CD4-positive, alpha-beta memory T cell (primary cell): ENCODE measurements at places on chromosomes 16 and 17. TPM values are rescaled to one million over a fixed set of nuclear protein-coding genes. Genes with fewer than 3 reads are reported as not detected.
A peak's percentile ranks its signal among the peaks of the same experiment; 100 is the strongest.

DNA sequence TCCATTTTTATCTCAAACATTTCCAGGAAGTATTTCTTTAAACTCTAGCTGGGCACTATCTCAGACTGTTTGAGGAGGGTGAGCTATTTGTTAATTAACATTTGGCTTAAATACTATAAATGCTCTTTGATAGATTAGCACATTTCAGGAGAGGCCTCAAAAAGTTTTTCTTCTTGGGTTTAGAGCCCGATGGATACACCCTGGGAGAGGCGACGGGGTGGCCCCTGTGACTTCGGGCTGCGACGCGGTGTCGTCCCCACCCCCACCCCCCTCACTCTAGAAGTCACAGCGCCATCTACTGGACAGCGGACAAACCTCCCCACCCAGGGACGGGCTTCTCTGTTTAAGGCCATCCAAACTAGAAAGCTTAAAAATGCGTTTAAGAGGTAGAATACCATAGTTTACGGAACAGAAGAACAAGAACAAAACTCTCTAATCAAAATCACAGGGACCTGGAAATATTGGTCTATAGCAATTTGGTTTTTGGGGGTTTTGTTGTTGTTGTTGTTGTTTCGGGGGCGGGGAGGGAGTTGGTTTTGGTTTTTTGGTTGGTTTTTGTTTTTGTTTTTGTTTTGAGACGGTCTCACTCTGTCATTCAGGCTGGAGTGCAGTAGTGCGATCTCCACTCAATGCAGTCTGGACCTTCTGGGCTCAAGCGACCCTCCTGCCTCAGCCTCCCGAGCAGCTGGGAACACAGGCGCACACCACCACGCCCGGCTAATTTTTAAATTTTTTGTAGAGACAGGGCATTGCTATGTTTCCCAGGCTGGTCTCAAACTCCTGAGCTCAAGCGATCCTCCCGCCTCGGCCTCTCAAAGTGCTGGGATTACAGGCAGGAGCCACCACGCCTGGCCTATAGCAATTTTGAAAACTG lies 254.4 kb downstream of the C16orf95 start:
- no peak overlapping the region for H3K27ac ChIP-seq
- H3K27me3 ChIP-seq: peaks cover 4% of the 10 kb centered on the region
- H3K36me3 ChIP-seq: no peaks in the 10 kb centered on the region
- no peak overlapping the region for H3K4me3 ChIP-seq
- peak; percentile 7 for DNase-seq
- no peaks in the 10 kb centered on the region for H3K4me1 ChIP-seq

DNA sequence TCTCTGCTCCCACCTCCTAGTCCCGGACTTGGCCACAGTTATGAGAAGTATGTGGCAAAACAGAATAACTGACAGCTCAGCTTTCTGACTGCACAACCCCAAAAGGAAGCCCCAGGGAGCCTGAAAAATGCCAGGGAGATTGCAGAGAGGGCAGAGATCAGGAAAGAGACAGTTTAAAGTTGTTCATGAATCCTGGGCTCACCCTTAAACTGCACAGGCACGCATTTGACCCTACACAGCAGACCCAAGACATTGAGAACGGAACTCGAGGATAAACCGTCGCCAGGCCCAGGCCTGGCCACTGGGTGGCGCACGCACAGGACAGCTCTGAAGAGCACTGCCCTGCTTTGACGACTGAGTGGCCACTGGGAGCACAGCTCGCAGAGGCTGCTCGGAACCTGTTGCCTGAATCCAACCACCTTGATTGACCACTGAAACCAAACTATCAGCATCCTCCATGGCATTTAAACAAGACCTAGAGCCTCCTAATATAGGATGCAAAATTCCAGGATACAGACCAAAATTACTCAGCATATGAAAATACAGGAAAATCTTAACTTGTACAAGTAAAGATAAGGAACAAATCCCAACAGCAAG lies 114.0 kb downstream of the C16orf95 start:
- no peaks in the 10 kb centered on the region for H3K36me3 ChIP-seq
- no peak for DNase-seq
- no peak overlapping the region for H3K27ac ChIP-seq
- no peak overlapping the region for H3K4me3 ChIP-seq

DNA sequence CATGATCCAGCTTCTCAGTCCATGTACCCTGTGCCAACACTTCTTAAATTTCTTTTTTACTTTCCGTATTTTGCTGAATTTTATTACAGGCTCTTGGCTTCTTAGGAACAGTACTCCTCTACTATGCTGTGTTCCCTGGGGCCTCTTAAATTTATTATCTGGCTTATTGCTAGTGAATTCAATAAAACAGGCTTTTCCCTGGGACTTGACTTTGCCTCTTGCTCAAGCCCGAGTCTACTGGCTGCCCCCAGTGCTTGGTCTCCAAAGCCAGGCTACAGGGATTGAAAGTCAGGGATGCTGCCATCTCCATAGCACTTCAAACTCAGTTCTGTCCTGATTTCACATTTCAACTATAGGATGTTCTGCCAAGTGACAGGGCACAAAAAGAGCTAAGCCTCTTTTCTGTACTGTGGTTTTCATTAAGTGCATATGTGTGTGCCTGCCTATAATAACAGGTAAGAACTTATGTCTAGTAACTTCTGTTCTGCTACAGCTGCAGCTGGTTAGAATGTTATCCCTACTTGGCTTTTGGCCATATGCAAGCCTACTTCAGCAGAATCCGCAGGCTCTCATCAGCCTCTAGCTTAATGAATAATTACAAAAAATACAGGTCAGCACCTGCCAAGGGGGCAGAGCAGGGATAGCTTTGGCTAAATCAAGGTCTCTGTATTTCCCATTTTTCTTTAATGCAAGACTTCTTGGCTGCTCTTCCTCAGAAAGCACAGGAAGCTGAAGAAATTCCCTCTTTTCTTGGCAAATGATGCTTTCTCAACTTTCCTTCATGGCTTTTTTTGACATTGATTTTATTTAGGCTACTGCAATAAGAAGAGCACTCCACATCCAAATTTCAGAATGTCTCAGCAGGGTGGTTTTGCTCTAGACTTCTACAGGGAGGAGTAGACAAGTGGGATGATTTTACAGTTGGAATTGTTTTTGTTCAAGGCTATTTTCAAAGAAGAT lies 8.2 kb downstream of the FAM20A start:
- no peak overlapping the region for H3K4me3 ChIP-seq
- no peaks in the 10 kb centered on the region for H3K27me3 ChIP-seq
- no peak for DNase-seq
- H3K4me1 ChIP-seq: peaks cover 6% of the 10 kb centered on the region
- H3K36me3 ChIP-seq: no peaks in the 10 kb centered on the region
- no peak overlapping the region for H3K27ac ChIP-seq

DNA sequence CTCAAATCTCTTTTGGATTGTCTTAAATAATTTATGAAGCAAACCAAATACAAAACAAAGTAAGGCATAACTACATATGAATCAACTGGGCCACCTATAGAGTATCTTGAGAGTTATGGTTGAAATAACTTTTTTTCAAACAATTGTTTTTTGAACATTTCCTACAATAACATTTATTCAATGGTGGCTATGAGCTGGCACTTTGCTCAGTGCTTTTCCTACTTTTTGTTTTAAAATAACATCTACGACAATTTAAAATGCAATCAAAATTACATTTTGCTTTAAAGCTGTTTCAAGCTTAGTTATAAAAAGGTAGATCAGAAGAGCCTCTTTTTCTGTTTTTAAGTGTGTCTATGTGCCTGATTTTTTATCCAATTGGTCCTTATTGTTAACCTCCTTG lies 83.8 kb downstream of the SNX11 start:
- peaks cover 28% of the 10 kb centered on the region for H3K4me1 ChIP-seq
- H3K4me3 ChIP-seq: no peak overlapping the region
- DNase-seq: no peak
- H3K27me3 ChIP-seq: no peaks in the 10 kb centered on the region
- no peak overlapping the region for H3K27ac ChIP-seq

Gene FOXN1
- total RNA-seq: not detected

DNA sequence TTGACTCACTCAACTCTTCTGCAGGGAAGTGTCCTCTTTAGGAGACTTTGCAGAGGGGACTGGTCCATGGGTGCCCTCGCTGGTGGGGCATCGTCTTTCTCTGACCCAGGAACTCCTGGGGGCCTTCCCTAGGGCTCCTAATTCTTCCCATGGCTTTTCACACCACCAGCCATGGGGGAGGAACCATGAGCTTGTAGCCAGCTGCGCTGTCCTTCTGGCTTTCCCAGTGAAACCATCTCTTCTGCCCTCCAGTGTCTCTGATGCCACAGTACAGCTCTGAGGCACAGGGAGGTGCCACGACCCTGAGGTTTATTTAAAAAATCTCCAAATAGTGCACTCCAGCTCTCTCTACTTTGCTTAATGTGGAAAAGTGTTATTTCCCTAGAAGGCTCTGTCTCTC lies 78.6 kb downstream of the SDR42E1 start:
- DNase-seq: no peak
- peaks cover 8% of the 10 kb centered on the region for H3K4me1 ChIP-seq
- no peak overlapping the region for H3K4me3 ChIP-seq
- no peak overlapping the region for H3K27ac ChIP-seq

Gene RNF227
- total RNA-seq: 6.7 TPM

GRCh38 chr16:8850279-8850885 lies 18.4 kb downstream of the CARHSP1 start:
- DNase-seq: no peak
- peaks cover 26% of the 10 kb centered on the region for H3K36me3 ChIP-seq
- peaks cover 11% of the 10 kb centered on the region for H3K4me1 ChIP-seq
- H3K27me3 ChIP-seq: no peaks in the 10 kb centered on the region

Gene ZNF423
- not detected for total RNA-seq

- DNase-seq: no peak
- peak overlapping the region; percentile 93 for H3K4me3 ChIP-seq
- peaks cover 25% of the 10 kb centered on the region for H3K4me1 ChIP-seq
- peaks cover 55% of the 10 kb centered on the region for H3K36me3 ChIP-seq
- H3K27me3 ChIP-seq: no peaks in the 10 kb centered on the region
These were observed 1.4 kb downstream of the OSBPL7 start for GRCh38 chr17:47820033-47820789.

GRCh38 chr17:66002812-66003211 lies 189.1 kb downstream of the CEP112 start:
- no peak overlapping the region for H3K4me3 ChIP-seq
- no peaks in the 10 kb centered on the region for H3K4me1 ChIP-seq
- no peaks in the 10 kb centered on the region for H3K27me3 ChIP-seq

- peak overlapping the region; percentile 49 for H3K4me3 ChIP-seq
- no peaks in the 10 kb centered on the region for H3K27me3 ChIP-seq
- peaks cover 73% of the 10 kb centered on the region for H3K4me1 ChIP-seq
- peak overlapping the region; percentile 79 for H3K27ac ChIP-seq
These were observed 1.3 kb downstream of the DGKE start for GRCh38 chr17:56835264-56835585.

- no peak overlapping the region for H3K27ac ChIP-seq
- peaks cover 16% of the 10 kb centered on the region for H3K4me1 ChIP-seq
- no peak for DNase-seq
- no peak overlapping the region for H3K4me3 ChIP-seq
These were observed 352.2 kb upstream of the TNRC6C start for GRCh38 chr17:77606146-77606864.

Gene NPIPA1
- total RNA-seq: 143 TPM
